ENCODE measurements at places on chromosomes 5 and 9. TPM values are rescaled to one million over a fixed set of nuclear protein-coding genes. Genes with fewer than 3 reads are reported as not detected.

RASEF gene
- 0.20 TPM for total RNA-seq

ADAMTS19 gene
- total RNA-seq = not detected

DOCK8 gene
- total RNA-seq = 49.4 TPM

TNFSF8 gene
- 0.09 TPM for total RNA-seq

DNAJB5 gene
- 4.4 TPM for total RNA-seq

TMEM232 gene
- 0.54 TPM for total RNA-seq

TMEM215 gene
- not detected for total RNA-seq

PCDHGA2 gene
- total RNA-seq = 0.27 TPM

NME5 gene
- total RNA-seq = not detected

PPP3R2 gene
- total RNA-seq = not detected

C9orf40 gene
- 18.8 TPM for total RNA-seq

TRPM6 gene
- total RNA-seq = 0.11 TPM

SAXO1 gene
- not detected for total RNA-seq

PWWP2A gene
- 18.6 TPM for total RNA-seq

TEX48 gene
- not detected for total RNA-seq

LCN15 gene
- not detected for total RNA-seq

AGXT2 gene
- total RNA-seq = not detected

C5orf34 gene
- total RNA-seq = 13.8 TPM

CCNH gene
- 100 TPM for total RNA-seq

KCTD16 gene
- total RNA-seq = not detected

CDH10 gene
- not detected for total RNA-seq

SPAAR gene
- not detected for total RNA-seq

TAL2 gene
- 0.89 TPM for total RNA-seq

INPP5E gene
- total RNA-seq = 16.3 TPM

GARNL3 gene
- total RNA-seq = 2.5 TPM

DBH gene
- total RNA-seq = not detected

OTP gene
- 0.16 TPM for total RNA-seq

SLC6A18 gene
- not detected for total RNA-seq

PCDHGB4 gene
- not detected for total RNA-seq

AQP3 gene
- 25.5 TPM for total RNA-seq

ANGPTL2 gene
- not detected for total RNA-seq

NDUFAF2 gene
- 56.0 TPM for total RNA-seq

NUTM2G gene
- total RNA-seq = not detected

ACTBL2 gene
- not detected for total RNA-seq

SH3TC2 gene
- total RNA-seq = 1.1 TPM

SLC1A1 gene
- 0.16 TPM for total RNA-seq

OR1Q1 gene
- not detected for total RNA-seq

SLC2A6 gene
- total RNA-seq = 0.38 TPM

ECM2 gene
- not detected for total RNA-seq

AFAP1L1 gene
- 0.13 TPM for total RNA-seq

LVRN gene
- total RNA-seq = 2.9 TPM

PCAT7 gene
- total RNA-seq = 0.09 TPM

MARCHF3 gene
- 23.5 TPM for total RNA-seq

TMEM174 gene
- not detected for total RNA-seq

PCDHGA6 gene
- total RNA-seq = 0.11 TPM

PRR7 gene
- 9.7 TPM for total RNA-seq

OR1N1 gene
- total RNA-seq = not detected

PCDHA1 gene
- not detected for total RNA-seq

SNCB gene
- total RNA-seq = not detected

MYOZ3 gene
- total RNA-seq = not detected

FAM151B gene
- not detected for total RNA-seq

CTXN3 gene
- total RNA-seq = not detected

SOHLH1 gene
- total RNA-seq = 0.29 TPM

PCDHB12 gene
- not detected for total RNA-seq

MEF2C gene
- 64.5 TPM for total RNA-seq

DND1 gene
- total RNA-seq = 0.81 TPM

FAM78A gene
- 105 TPM for total RNA-seq

PCDHA4 gene
- 0.04 TPM for total RNA-seq

F2R gene
- 14.7 TPM for total RNA-seq

Data from K562 (cell line).